Renal pelvis (tissue), 12 donors: ENCODE measurements at places on chromosomes 7 and 10. TPM values are rescaled to one million over a fixed set of nuclear protein-coding genes. Genes with fewer than 3 reads are reported as not detected.

DNA sequence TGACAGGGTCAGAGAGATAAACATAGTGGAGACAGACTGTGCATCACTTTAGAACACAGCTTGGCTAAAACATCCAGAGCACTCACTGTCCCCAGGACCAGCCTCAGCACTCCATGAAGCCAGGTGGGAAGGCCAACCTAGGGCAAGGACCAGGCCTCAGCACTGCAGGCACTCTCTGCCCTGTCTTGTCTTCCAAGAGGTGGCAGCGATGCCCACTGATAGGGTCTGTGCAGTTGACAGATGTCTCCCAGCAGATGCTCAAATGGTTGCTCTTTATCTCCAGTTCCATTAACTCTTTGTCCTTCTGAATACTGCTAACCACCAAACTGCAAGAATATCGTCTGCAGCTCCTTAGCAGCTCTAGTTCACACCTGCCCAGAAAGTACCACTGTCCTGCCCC, 9.1 kb downstream of the DDX56 start:
- no peak for DNase-seq

Gene ACTL6B
- 0.09 TPM for polyA plus RNA-seq

DNA sequence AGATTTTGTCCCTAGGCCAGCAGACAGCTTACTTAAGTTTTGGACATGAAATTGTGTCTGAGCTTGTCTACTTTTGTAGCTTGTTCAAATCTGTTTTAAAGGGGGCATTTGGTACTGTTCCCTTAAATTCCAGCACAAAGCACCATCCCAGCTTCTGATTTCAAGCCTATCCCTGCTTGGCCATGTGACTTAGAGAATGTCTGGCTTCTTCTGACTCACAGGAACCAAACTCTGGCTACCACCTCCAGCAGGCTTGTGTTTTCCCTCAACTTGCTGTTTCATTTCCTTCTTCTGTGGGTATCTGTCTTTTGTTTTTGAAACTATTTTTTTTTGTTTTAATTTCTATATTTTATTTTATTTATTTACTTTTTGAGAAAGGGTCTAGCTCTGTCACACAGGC, 97.9 kb upstream of the FZD8 start:
- no peak for DNase-seq

Gene STK31
- 0.41 TPM for polyA plus RNA-seq

DNA sequence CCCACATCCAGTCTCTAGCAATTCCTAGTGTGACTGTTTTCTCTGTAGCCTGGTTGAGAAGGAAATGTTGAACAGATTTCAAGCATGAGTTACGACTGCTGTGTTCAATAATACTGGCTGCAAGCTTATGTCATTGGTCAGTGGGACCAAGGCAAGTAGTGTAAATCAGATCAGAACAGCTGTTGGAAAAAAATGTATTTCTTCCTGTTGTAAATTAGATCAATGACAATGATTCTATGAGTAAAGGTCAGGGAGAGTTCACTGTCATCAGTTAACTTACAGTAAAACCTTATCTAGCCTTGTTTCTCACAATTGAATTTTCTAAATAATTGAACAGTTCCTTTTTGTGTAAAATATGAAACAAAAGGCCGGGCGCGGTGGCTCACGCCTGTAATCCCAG, 6.7 kb downstream of the OTUD1 start:
- peak; percentile 15 for DNase-seq

DNA sequence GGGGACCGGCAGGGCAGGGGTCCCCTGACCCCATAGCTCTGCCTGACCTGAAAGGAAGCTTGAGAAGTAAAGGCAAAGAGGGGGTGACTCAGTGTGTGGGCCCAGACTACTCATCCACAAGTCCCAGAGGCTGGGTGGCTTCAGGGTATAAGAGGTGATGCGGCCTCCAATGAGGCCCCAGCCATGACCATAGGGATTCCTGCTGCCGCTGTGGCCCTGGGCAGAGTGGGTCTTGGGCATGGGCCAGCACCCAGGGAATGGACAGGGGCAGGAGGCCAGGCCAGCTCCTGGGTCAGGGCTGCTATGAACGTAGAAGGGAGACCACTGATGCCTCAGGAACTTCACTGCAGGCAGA, 64.4 kb upstream of the EBF3 start:
- DNase-seq: no peak

DNA sequence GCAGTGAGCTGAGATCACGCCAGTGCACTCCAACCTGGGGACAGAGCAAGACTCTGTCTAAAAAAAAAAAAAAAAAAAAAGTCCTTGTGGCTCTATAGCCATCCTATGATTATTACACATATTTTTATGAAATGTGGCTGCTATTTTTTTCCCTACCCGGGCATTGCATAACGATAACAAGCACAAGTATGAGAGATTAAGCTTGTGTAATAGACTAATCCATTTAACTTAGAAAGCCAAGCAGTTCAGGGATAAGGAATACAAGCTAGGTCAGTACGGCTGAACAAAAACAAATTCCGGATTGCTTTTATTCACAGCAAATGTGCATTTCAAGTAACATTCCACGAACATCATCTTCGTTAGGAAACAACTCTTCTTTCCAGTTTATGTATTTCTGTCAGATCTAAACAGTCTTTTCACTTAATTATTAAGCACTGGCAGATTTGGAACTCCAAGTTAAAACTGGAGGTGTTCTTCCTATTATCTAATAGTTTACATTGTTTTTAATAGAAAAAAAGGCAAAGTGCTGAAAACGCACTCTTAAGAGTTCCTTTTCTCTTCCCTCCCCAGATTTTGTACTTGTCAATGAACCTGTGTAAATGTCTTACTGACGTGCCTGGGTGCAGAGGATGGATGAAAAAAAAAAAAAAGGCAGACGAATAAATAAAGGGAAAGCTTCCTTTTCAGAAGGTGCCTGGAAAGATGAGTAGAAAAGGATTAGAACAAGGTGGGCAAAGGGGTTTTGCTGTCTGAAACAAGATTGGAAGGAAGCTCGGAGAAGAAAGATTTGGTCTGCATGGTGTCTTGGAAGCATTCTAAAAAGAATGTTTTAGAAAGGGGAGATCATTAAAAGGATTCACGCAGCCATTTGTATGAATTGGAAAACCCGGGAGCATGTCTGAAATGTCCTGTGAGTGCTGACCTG, 81.1 kb downstream of the PRTFDC1 start:
- no peak for DNase-seq

DNA sequence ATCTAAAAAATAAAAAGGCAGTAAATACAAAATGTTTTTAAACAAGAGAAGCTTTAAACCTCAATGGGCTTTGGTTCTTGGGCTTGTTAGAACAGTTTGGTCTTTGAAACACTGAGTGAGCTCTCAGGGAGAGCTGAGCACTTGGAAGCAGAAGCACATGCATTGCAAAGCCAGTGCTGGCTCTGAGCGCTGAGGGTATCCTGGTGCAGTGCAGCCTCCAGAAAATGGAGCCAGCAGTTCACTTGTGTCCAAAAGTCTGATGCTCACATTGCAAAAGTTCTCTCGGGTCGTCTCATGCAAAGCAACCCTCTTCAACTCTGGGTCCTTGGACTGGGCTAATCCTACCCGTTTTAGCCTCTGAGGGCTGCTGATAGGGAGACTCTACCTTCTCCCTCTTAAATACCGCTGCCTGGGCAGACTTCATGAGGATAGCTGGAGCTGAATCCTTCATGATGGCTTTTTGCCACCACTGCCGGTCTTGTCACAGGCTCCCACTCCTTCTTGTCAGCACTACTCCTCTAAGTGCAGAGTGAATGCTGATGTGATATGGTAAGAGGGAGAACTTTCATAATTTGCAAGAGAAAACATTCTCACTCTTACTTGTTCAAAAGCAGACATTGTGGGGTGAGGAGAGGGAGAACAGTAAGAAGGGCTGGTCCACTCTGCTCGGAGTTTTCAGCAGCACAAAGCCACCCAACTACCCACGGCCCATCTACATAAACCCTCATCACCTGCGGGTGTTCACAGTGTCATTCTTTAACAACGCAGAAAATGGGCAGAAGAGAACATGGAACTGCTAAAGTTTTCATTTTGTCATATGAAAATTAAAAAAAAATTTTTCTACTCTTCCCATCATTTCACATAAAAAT, 42.2 kb upstream of the BMPER start:
- DNase-seq: no peak

DNA sequence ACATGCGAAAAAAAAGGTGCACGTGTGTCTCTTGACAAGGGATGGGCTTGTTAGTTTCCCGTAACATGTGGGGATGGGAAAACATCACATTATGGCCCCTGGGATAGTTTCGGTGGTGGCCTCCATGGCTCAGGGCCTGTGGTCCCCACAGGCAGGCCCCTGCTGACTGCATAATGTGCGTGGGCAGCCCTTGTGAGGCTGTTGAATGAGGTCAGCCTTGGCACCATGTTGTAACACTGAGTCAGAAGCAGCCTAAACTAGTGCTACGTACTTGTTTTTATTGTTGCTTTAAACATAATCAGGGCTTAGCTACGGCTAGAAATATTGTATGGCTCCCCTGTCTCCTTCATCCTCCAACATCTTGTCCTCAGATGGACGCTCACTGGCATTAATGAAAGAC, 80.6 kb downstream of the BEND7 start:
- DNase-seq: no peak

GRCh38 chr7:129466796-129467195, 32.6 kb downstream of the STRIP2 start:
- DNase-seq: no peak

GRCh38 chr10:5292196-5292735, 72.5 kb upstream of the UCN3 start:
- no peak for DNase-seq

Gene LRRC18
- polyA plus RNA-seq: not detected

DNA sequence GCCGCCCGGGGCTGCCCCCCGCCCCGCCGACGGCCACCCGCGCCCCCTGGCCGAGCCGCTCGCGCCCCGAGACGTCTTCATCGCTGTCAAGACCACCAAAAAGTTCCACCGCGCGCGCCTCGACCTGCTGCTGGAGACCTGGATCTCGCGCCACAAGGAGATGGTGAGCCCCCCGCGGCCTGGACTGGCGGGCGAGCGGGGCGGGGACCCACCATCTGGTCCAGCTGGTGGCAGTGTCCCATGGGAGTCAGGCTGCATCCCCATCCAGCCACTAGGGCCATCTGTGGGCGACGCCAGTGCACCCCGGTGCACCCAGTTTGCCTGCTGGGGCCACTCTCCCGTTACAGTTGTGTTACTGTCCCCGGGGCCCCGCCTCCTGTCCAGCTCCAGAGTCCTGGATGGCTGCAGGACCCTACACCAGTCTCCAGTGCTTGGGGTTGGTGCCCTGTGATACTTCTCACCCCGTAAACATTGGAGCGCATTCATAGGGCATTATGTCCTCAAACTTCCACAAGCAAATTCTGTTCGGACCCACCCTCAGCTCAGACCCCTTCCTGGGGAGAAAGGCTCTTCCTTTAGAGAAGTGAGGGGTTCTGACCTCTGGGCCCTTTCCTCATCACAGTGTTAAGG, 672 bp downstream of the LFNG start:
- DNase-seq: no peak

Gene CYP26C1
- not detected for polyA plus RNA-seq

Gene CDNF
- polyA plus RNA-seq: 5.1 TPM

Gene PRKAR2B
- 38.0 TPM for polyA plus RNA-seq

DNA sequence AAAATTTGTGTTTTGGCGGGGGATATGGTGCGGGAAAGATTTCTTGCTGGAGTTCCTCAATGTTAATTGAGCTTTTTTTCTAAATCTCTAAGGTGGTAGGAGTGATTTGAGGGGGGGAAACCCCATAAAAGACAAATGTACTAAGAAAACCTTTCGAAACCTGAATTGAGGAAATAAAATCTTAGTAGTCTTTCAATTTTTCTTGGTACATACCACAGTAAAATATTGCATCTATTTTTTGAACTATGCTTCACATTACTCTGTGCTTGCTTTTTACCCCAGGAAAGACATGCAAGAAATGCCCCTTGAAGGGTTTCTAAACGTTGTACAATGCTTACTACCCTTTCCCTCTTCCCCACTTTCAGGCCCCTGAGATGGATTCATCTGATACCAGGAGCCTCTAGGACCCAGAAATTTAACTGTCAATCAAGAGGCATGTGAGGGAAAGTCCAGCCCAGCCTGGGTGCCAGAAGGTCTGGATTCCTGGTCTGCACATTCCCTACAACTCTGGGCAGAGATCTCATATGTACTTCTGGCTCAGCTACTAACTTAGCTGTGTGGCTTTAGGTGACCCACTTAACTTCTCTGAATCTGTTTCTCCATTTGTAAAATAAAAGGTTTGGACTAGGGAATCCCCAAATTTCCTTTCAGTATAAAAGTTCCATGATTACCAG, 5.8 kb upstream of the PDCD4 start:
- no peak for DNase-seq
